ENCODE measurements at places on chromosomes 5 and 9.

DNA sequence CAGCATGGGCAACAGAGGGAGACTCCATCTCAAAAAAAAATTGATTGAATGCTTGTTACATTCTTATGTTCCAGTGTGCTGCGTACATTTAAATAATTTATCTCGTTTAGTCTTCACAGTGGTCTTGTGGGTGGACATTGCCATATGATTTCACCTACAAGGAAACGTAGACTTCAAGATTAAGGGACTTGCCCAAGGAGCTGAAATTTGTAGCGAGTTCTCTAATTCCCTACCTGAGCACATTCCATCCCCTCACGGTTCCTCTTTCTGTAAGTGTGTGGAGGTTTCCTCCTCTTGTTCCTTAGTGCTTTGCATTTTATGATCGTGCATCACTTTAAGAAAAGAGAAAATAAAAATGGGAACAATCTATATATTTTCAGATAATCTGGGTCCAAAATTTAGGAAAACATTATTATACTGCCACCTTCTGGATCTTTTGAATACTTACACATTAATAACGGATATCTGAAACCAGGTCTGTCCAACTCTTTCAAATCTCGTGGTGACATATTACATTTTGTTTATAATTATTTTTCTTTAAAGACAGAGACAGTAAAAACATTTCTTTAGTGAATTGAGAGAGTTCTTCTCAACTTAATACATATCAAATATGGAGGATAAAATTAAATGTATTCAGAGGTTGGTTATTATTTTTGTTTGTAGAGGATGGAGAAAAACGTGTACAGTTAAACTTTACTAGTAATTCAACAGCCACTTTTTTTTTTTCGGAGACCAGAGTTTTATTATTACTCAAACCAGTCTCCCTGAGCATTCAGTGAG lies 29.9 kb upstream of the C7 start:
- DNase-seq = peak; percentile 37

DNA sequence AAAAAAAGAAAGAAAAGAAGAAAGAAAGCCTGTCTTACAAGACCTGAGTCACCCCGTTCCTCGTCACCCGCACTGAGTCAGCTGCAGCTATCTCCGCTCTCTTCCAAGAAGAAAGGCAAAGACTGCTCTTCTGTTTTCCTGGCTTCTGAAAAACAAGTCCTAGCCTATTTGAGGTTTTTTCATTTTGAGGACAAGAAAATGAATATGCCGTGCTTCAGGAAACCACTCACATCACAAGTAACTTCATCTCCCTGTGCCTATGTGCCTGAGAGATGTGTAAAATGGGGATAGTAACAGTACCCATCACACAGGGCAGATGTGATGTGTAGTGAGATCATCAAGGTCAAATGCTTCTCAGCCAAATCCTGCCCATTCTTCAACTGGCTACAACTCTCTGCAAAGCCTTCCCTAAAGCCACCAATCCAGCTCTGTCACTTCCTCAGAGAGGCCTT lies 78.4 kb downstream of the GLDC start:
- no peak for DNase-seq

DNA sequence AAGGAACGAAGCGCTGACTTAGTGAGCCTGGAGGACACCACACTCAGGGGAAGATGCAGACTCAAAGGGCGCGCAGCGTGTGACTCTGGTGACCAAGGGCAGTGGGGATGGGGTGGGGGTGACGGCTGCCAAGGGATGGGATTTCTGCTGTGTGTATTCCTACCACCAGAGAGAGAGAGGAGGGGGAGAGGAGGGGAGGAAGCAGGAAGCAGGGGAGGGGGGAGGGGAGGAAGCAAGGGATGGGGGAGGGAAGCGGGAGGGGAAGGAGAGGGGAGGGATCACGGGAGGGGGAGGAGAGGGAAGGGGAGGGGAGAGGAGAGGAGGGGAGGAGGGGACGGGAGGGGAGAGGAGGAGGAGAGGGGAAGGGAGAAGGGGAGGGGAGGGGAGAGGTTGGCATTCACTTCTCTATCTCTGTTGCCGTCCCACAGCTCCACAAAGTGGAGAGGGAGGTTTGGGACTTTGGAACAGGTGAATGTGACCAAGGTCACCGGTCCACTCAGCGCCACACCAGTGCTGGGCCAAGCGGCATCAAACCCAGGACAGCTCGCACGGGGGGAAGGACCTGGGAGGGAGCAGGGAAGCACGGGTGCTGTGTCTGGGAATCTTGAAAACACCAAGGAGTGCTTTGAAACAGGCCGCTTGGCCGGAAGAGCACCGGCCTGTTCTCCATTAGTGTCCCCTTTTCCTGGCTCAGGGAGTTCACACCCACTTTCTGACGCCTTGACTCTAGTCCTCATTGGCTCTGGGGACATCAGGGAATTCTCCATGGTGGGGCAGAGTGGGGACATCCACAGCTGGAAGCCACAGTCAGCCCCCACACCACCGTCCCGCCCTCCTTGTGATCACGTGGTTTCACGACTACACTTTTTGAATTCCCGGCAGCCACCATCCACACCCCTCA lies 77.4 kb downstream of the VAV2 start:
- DNase-seq = no peak

- DNase-seq = no peak
Observed at GRCh38 chr5:174675916-174676315, 48.5 kb upstream of the MSX2 start.

- peak; percentile 36 for DNase-seq
Observed at GRCh38 chr9:109117856-109118807, 1.6 kb downstream of the TMEM245 start.

GRCh38 chr5:60207040-60207439 lies 313.5 kb upstream of the PDE4D start:
- DNase-seq = no peak

GRCh38 chr5:8943301-8943700 lies 602.6 kb downstream of the SEMA5A start:
- DNase-seq = no peak

GRCh38 chr5:127216143-127216542 lies 74.5 kb upstream of the MEGF10 start:
- no peak for DNase-seq
